ENCODE measurements at places on chromosomes 16 and 17. TPM values are rescaled to one million over a fixed set of nuclear protein-coding genes. Genes with fewer than 3 reads are reported as not detected.

GRCh38 chr17:68840073-68840472 is 115.1 kb downstream of the ABCA8 start:
- no peaks in the 10 kb centered on the region for H3K4me1 ChIP-seq
- H3K4me3 ChIP-seq: no peak overlapping the region
- no peak for DNase-seq
- no peak overlapping the region for H3K27ac ChIP-seq

DNA sequence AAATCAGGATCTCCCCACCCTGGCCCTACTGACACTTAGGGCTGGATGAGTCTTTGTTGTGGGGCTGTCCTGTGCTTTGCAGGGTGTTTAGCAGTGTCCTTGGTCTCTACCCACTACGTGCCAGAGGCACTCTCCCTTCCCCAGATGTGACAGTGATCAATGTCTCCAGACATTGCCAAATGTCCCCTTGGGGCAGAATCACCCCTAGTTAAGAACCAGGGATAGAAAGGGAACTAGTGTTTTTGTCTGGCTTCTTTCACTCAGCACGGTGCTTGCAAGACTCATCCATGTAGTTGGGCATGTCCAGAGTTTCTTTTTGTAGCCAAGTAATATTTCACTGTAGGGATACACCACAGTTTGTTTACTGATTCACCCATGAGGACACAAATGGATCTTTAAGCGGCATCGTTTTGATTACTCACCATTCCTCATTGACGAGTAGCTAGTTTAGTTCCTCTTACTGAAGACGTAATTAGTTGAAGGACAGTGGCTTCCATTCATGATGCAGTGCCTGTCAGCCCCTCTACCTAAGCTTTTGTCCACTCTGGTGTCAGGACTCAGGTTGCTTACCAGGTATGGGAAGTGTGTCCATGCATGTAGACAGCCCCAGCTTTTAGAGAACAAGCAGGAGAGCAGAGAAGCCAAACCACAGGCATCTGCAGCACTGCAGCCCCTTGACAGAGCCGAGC is 26.0 kb upstream of the ITGB4 start:
- peaks cover 20% of the 10 kb centered on the region for H3K36me3 ChIP-seq
- DNase-seq: no peak
- no peak overlapping the region for H3K4me3 ChIP-seq
- H3K27me3 ChIP-seq: no peaks in the 10 kb centered on the region
- peak overlapping the region; percentile 20 for H3K27ac ChIP-seq

GRCh38 chr17:32783602-32784001 is 93.3 kb downstream of the MYO1D start:
- no peaks in the 10 kb centered on the region for H3K36me3 ChIP-seq
- H3K4me1 ChIP-seq: no peaks in the 10 kb centered on the region
- H3K27ac ChIP-seq: no peak overlapping the region
- H3K4me3 ChIP-seq: no peak overlapping the region
- no peak for DNase-seq
- no peaks in the 10 kb centered on the region for H3K27me3 ChIP-seq

DNA sequence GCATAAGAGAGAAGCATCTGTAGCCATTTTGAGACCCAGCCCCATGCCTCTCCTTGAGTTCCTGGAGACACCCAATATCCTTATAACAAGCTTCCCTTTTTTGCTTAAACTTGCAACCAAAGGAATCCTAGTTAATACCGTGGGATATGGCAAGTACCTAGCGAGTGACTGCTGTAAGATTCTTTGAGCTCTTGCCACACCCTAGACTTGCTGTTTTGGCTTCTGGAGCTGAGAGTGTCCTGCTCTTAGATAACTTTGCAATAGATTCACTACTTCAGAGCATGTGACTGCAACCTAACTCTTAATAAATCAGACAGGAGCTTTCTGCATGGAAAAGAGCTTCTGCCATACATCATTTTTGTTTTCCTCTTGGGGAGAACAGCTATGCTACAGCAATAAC is 58.3 kb downstream of the AKAP1 start:
- peaks cover 3% of the 10 kb centered on the region for H3K27me3 ChIP-seq
- no peaks in the 10 kb centered on the region for H3K36me3 ChIP-seq
- no peak overlapping the region for H3K4me3 ChIP-seq
- H3K27ac ChIP-seq: no peak overlapping the region

C17orf100 gene
- total RNA-seq: 0.72 TPM

GRCh38 chr17:64378890-64379354 is 11.7 kb downstream of the PECAM1 start:
- peaks cover 1% of the 10 kb centered on the region for H3K27me3 ChIP-seq
- no peak for DNase-seq
- no peaks in the 10 kb centered on the region for H3K36me3 ChIP-seq
- H3K27ac ChIP-seq: no peak overlapping the region
- H3K4me1 ChIP-seq: no peaks in the 10 kb centered on the region

DNA sequence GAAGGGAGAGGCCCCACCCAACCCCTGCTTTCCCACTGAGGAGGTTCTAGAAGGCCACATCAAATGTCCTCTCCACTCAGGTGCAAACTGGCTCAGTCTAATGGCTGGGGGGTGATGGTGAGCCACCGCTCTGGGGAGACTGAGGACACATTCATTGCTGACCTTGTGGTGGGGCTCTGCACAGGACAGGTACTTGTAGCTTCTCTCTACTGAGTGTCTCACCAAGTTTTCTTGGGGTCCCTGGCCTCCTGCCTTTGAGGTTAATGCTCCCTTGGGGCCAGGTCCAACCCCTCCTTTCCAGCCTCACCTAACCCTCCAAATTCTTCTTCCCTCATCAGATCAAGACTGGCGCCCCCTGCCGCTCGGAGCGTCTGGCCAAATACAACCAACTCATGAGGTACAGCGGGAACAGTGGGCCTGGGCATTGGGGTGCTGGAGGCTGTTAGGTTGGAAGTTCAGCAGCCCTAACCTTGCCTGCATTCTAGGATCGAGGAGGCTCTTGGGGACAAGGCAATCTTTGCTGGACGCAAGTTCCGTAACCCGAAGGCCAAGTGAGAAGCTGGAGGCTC is 5.7 kb downstream of the ENO3 start:
- peaks cover 20% of the 10 kb centered on the region for H3K4me1 ChIP-seq
- H3K27ac ChIP-seq: no peak overlapping the region
- H3K36me3 ChIP-seq: peaks cover 20% of the 10 kb centered on the region
- no peak overlapping the region for H3K4me3 ChIP-seq
- no peaks in the 10 kb centered on the region for H3K27me3 ChIP-seq

GRCh38 chr16:75943705-75944514 is 217.6 kb upstream of the CPHXL start:
- H3K36me3 ChIP-seq: no peaks in the 10 kb centered on the region
- H3K4me1 ChIP-seq: no peaks in the 10 kb centered on the region
- H3K27ac ChIP-seq: no peak overlapping the region
- no peak for DNase-seq
- no peak overlapping the region for H3K4me3 ChIP-seq

FDXR gene
- 23.5 TPM for total RNA-seq

DNA sequence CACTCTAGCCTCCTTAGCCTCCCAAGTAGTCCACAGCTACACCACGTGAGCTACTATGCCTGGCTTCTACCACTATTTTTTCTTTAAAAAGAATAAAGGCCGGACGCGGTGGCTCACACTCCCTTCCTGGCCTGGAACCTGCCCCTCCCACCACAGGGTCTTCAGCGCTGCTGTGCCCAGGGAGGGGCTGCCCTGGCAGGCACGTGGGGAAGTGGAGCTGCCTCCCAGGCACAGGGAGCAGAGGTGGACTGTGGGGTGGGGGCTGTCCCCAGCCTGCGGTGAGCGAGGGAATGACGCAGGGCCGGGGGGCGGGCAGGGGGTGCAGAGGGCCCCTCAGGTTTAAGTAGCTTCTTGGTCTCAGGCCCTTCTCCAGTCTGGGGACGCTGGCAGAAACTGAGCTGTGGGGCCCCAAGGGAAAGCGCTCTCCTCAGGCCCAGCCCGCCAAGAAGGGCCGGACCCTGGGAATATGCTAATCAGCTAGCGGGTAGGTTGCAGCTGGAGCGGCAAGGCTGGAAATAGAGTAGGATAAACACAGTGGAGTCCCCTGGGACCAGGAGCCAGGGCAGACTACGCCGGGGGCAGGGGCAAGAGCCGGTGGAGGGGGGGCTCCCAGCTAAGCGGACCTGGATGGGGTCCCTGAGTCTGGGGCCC is 46.8 kb downstream of the TIMM22 start:
- no peak overlapping the region for H3K4me3 ChIP-seq
- no peaks in the 10 kb centered on the region for H3K27me3 ChIP-seq
- no peak overlapping the region for H3K27ac ChIP-seq
- H3K36me3 ChIP-seq: peaks cover 13% of the 10 kb centered on the region
- no peaks in the 10 kb centered on the region for H3K4me1 ChIP-seq

TBC1D3B gene
- total RNA-seq: 0.88 TPM

- no peak for DNase-seq
- H3K4me1 ChIP-seq: no peaks in the 10 kb centered on the region
- no peaks in the 10 kb centered on the region for H3K36me3 ChIP-seq
- no peak overlapping the region for H3K4me3 ChIP-seq
- no peaks in the 10 kb centered on the region for H3K27me3 ChIP-seq
Observed at GRCh38 chr16:47316442-47317015, 144.3 kb downstream of the ITFG1 start.

TLK2 gene
- 51.3 TPM for total RNA-seq

DNA sequence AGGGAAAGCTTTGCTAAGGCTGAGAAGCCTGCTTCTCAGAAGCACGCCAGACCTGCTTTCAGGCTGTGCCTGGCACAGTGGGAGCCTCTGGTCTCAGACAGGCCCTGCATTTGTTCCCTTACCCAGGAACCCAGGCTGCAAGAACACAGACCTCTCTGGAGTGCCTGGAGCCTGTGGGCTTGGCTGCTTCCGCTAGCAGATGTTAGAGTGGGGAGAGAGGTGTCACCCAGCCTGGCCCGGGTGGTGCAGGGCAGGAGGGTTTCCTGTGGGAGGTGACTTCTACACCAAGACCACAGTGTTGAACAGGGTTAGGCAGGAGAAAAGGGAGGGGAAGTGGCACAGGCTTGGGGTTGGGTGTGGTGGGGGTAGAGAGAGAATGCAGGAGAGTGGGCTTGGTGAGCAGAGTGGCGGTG is 35.8 kb upstream of the ADGRG1 start:
- H3K4me3 ChIP-seq: no peak overlapping the region
- H3K36me3 ChIP-seq: no peaks in the 10 kb centered on the region
- H3K27ac ChIP-seq: no peak overlapping the region
- H3K4me1 ChIP-seq: peaks cover 16% of the 10 kb centered on the region

GRCh38 chr16:86322283-86322682 is 188.0 kb upstream of the FOXF1 start:
- no peaks in the 10 kb centered on the region for H3K4me1 ChIP-seq
- no peaks in the 10 kb centered on the region for H3K36me3 ChIP-seq
- no peak for DNase-seq

UBN1 gene
- total RNA-seq: 34.5 TPM

DNA sequence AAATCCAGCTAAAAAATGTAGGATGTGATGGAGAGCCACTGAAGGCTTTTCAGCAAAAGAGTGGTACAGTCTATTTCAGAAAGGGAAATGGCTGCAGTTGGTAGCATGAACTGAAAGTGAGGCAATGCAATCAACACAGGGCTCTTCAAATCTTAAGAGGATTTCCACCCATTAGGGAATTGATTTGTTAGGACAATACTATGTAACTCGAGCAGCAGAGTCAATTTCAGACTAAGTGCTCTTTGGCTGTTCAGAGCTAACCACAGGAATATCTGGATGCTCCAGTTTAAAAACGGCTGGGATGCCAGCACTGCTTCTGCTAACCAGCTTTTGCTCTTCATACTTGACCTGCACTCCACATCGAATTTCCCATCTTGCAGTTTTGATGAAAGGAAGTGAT is 24.6 kb downstream of the CACNG1 start:
- H3K4me3 ChIP-seq: no peak overlapping the region
- no peaks in the 10 kb centered on the region for H3K4me1 ChIP-seq
- no peak overlapping the region for H3K27ac ChIP-seq
- peak; percentile 35 for DNase-seq
- no peaks in the 10 kb centered on the region for H3K36me3 ChIP-seq
- no peaks in the 10 kb centered on the region for H3K27me3 ChIP-seq

GRCh38 chr16:21566891-21567414 is 32.4 kb upstream of the METTL9 start:
- peak; percentile 54 for DNase-seq
- H3K27me3 ChIP-seq: peaks cover 22% of the 10 kb centered on the region
- no peak overlapping the region for H3K27ac ChIP-seq
- no peaks in the 10 kb centered on the region for H3K36me3 ChIP-seq
- no peak overlapping the region for H3K4me3 ChIP-seq

- peaks cover 47% of the 10 kb centered on the region for H3K36me3 ChIP-seq
- peak within 1 kb of the TSS; percentile 63 for H3K27ac ChIP-seq
- H3K27me3 ChIP-seq: no peaks in the 10 kb centered on the region
- peak; percentile 99 for DNase-seq
Observed at GRCh38 chr17:8376271-8377067, at the start of gene KRABD2. TSS of gene KRABD2 (minus strand) at chr17:8376704.

SLFN14 gene
- under 0.01 TPM for total RNA-seq

- no peak overlapping the region for H3K27ac ChIP-seq
- no peaks in the 10 kb centered on the region for H3K4me1 ChIP-seq
- H3K4me3 ChIP-seq: no peak overlapping the region
Observed at GRCh38 chr16:82504836-82505235, 121.9 kb upstream of the CDH13 start.

- H3K36me3 ChIP-seq: no peaks in the 10 kb centered on the region
- no peak overlapping the region for H3K4me3 ChIP-seq
- no peak overlapping the region for H3K27ac ChIP-seq
- no peaks in the 10 kb centered on the region for H3K4me1 ChIP-seq
- DNase-seq: no peak
Observed at GRCh38 chr17:46895171-46895570, 27.8 kb upstream of the GOSR2 start.

DNA sequence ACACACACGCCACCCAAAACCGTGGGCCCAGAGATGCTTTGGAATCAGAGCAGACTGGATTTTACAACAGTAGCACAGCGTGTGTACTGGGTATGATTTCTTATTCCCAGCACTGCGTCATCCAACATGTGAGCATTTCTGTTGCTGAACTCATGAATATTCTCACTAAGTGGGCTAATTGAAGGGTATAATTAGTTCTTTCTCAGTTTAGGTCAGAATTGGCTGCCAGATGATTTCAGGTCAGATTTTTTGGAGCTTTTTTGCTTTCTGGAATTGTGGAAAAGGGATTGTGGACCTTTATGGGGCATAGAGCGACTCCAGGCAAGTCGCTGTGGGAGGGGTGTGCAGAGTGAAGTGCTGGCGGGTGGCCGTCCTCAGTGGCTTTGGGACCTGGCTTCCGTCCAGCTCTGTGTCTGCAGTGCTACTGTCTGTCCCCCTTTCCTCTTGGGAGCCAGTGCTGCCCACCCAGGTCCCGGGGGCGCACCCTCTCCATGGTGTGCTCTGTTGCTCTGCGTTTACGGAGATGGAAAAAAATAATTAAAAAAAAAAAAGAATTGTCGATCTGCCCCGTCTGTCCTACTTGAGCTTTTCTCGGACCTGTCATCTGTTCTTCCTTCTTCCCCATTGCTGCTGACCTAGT is 25.0 kb downstream of the FOXK2 start:
- H3K27me3 ChIP-seq: no peaks in the 10 kb centered on the region
- no peak overlapping the region for H3K4me3 ChIP-seq
- H3K27ac ChIP-seq: peak overlapping the region; percentile 15
- no peak for DNase-seq

Data from osteoblast (primary cell).